ENCODE measurements at places on chromosomes 1 and 21.
A peak's percentile ranks its signal among the peaks of the same experiment; 100 is the strongest.

GRCh38 chr1:46784666-46785065 is 14.2 kb upstream of the CYP4B1 start:
- no peaks in the 10 kb centered on the region for H3K27me3 ChIP-seq
- H3K4me3 ChIP-seq = no peak overlapping the region
- H3K27ac ChIP-seq = no peak overlapping the region

- H3K36me3 ChIP-seq = no peaks in the 10 kb centered on the region
- no peaks in the 10 kb centered on the region for H3K27me3 ChIP-seq
- no peak for DNase-seq
- H3K4me1 ChIP-seq = peaks cover 4% of the 10 kb centered on the region
Observed at GRCh38 chr1:109762821-109763645, 690 bp downstream of the EPS8L3 start.

DNA sequence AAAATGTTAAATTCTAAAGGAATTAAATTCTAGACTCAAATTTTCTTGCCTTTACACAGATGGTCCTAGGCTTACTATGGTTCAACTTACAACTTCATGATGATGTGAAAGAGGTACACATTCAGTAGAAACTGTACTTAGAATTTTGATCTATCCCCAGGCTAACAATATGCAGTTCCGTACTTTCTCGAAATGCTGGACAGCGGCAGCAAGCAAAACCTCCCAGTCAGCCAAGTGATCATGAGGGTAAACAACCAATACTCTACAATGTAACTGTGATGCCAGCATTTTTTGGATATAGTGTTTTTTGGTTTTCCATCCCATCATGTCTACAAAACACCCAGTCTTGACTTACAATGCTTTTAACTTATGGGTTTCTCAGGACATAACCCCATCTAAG is 25.7 kb downstream of the VAV3 start:
- H3K27ac ChIP-seq = no peak overlapping the region
- no peak overlapping the region for H3K4me3 ChIP-seq
- no peaks in the 10 kb centered on the region for H3K27me3 ChIP-seq
- H3K4me1 ChIP-seq = peaks cover 17% of the 10 kb centered on the region

- peaks cover 72% of the 10 kb centered on the region for H3K36me3 ChIP-seq
- H3K4me1 ChIP-seq = peaks cover 26% of the 10 kb centered on the region
- DNase-seq = no peak
- no peaks in the 10 kb centered on the region for H3K27me3 ChIP-seq
Observed at GRCh38 chr1:112603541-112603940, 15.4 kb downstream of the ST7L start.

GRCh38 chr1:71428029-71428428 is 347.2 kb upstream of the ZRANB2 start:
- H3K36me3 ChIP-seq = no peaks in the 10 kb centered on the region
- H3K27ac ChIP-seq = no peak overlapping the region
- DNase-seq = no peak
- no peaks in the 10 kb centered on the region for H3K27me3 ChIP-seq
- H3K4me1 ChIP-seq = no peaks in the 10 kb centered on the region

GRCh38 chr1:244439391-244440032 is 12.2 kb downstream of the ADSS2 start:
- DNase-seq = no peak
- no peaks in the 10 kb centered on the region for H3K4me1 ChIP-seq
- H3K27ac ChIP-seq = no peak overlapping the region
- no peaks in the 10 kb centered on the region for H3K27me3 ChIP-seq

GRCh38 chr21:41610042-41610839 is 102.3 kb upstream of the TMPRSS2 start:
- no peak for DNase-seq
- no peak overlapping the region for H3K4me3 ChIP-seq
- peaks cover 58% of the 10 kb centered on the region for H3K4me1 ChIP-seq
- H3K27ac ChIP-seq = no peak overlapping the region
- H3K36me3 ChIP-seq = no peaks in the 10 kb centered on the region
- no peaks in the 10 kb centered on the region for H3K27me3 ChIP-seq

DNA sequence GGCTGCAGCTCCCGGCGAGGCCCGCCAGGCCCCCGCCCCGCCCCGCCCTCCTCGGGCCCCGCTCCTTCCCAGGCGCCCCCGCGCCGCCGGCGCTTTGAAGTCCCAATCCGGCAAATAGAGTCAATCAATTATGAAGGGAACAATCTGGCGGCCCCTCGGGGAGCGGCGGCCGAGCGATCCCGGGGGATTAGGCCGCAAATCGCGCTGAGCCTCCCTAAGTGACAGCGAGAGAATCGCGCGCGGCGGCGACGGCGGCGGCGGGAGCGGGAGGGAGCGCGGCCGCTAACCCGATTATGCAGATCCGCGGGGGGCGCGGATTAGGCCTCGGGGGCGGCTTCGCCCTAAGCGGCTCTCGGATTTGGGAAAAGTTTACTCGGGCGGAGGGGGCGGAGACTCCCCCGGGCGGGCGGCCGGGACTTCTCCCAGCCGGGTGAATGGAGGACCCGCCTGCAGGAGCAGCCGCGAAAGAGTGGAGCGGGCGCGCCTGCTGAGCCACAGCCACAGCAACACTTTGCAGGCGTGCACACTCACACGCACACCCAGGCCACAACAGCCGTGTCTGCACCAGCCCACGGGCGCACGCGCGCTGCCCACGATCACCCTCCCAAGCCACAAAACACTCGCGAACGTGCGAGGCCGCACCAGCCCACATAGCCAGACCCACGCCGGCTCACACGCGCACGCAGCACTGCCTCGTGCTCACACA is 23.0 kb upstream of the DMBX1 start:
- no peaks in the 10 kb centered on the region for H3K36me3 ChIP-seq
- H3K4me3 ChIP-seq = peak overlapping the region; percentile 41
- peaks cover 7% of the 10 kb centered on the region for H3K4me1 ChIP-seq

- no peak overlapping the region for H3K27ac ChIP-seq
- no peaks in the 10 kb centered on the region for H3K4me1 ChIP-seq
- H3K4me3 ChIP-seq = no peak overlapping the region
- H3K27me3 ChIP-seq = no peaks in the 10 kb centered on the region
- no peak for DNase-seq
- H3K36me3 ChIP-seq = no peaks in the 10 kb centered on the region
Observed at GRCh38 chr1:214864896-214865688, 217.4 kb upstream of the KCNK2 start.

- H3K4me3 ChIP-seq = no peak overlapping the region
- H3K36me3 ChIP-seq = no peaks in the 10 kb centered on the region
- no peak for DNase-seq
- no peak overlapping the region for H3K27ac ChIP-seq
Observed at GRCh38 chr1:219081943-219082925, 91.4 kb upstream of the LYPLAL1 start.

DNA sequence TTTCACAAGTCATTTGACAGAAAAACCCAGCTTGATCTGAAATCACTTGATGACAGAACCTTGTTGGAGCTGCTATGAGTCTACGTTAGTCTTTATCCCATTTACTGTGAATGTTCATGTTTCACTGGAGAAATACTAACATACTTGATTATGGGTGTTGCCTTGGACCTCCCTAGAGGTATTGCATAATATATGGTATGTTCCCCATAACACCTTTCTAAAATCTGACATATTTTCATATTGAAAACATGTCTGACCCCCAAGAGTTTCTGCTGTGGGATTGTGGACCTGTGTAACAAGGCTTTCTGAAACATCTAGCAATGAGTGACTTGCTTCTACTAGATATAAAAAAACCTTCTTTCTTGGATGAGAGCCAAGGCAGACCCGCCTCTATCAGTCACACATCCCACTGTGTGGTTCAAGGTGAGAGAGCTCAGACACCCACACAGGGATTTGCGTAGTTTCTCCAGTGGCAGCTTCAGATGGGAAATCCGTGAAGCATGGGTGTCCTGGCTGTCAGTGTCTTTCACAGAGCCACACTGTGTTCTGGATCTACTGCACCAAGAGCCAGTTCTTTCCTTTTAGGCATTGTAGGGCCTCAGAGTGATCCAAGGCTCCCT is 4.6 kb downstream of the NENF start:
- H3K27me3 ChIP-seq = no peaks in the 10 kb centered on the region
- H3K4me3 ChIP-seq = no peak overlapping the region
- H3K36me3 ChIP-seq = no peaks in the 10 kb centered on the region
- no peak overlapping the region for H3K27ac ChIP-seq
- peaks cover 9% of the 10 kb centered on the region for H3K4me1 ChIP-seq

- H3K27me3 ChIP-seq = no peaks in the 10 kb centered on the region
- no peak overlapping the region for H3K27ac ChIP-seq
- H3K36me3 ChIP-seq = no peaks in the 10 kb centered on the region
- H3K4me3 ChIP-seq = no peak overlapping the region
Observed at GRCh38 chr1:198908995-198909394, 270.2 kb downstream of the PTPRC start.

DNA sequence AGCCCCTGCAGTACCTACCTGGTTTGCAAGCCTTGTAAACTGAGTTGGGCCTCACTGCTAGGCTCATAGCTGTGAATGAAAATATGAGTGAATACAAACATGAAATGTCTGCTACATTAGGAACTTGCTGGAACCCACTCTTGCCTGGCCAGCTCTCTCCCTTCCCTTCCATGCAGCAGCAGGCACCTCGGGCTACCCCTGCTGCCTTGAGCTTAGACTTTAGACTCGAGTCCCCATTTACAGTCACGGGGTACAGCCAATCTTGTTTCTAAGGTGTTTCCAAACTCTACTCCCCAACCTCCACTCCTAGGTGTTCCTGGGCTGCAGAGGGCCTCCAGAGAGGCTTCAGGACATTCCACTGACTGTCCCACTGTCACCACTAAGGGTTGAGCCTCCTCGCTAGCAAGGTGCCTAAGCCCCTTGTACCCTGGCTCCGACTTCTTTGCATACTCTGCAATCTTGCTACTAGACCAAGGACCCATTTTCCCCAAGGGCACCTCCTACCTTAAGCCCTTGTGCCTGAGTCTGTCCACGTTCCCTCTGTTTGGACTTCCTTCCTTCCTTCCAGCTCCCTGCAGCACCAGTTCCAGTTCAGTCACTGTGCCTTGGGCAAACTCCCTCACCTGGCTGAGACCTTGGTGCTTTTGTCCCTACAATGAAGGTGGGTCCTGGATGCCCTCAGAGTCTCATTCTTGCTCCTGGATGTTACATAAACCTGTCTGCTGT is 36.9 kb downstream of the CDK18 start:
- no peak overlapping the region for H3K27ac ChIP-seq
- H3K4me3 ChIP-seq = no peak overlapping the region
- no peak for DNase-seq
- H3K4me1 ChIP-seq = peaks cover 19% of the 10 kb centered on the region

DNA sequence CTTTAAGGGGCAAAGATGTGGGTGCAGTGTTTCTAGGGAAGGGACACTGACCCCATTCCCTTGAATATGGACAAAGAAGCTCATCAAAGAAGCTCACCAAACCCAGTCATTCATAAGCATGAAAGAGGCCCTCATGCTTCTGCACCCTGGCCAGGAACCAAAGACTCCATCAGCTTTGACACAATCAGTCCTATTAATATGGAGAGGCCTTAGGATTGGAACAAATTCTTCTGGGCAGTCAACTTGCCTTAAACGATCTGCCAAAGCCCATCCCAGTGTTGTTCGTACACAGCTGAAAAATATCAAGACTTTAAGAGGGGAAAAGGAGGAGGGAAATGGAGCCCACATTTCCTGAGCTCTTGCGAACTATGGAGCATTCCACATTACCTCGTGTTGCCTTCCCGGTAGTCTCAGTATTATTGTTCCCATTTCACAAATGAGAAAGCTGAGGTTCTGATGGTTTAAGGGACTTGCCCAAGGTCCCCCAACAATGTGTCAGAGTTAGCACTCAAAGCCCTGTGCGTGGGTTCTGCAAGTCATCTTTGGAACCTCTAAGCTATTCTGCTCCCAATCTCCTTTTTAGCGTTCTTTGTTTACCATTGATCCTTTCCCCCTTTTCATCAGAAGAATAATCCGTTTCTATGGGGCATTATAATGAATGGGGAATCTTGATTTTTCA is 161.9 kb downstream of the ZBTB18 start:
- no peak for DNase-seq
- H3K36me3 ChIP-seq = no peaks in the 10 kb centered on the region
- no peak overlapping the region for H3K27ac ChIP-seq
- H3K4me1 ChIP-seq = no peaks in the 10 kb centered on the region

- H3K4me1 ChIP-seq = peaks cover 45% of the 10 kb centered on the region
- DNase-seq = no peak
- H3K4me3 ChIP-seq = peak overlapping the region; percentile 80
- no peaks in the 10 kb centered on the region for H3K27me3 ChIP-seq
- peak overlapping the region; percentile 93 for H3K27ac ChIP-seq
Observed at GRCh38 chr1:28507247-28507645, 1.4 kb downstream of the RCC1 start.

GRCh38 chr21:42839271-42840231 is 39.8 kb downstream of the WDR4 start:
- H3K27ac ChIP-seq = no peak overlapping the region
- H3K36me3 ChIP-seq = peaks cover 7% of the 10 kb centered on the region
- H3K4me1 ChIP-seq = no peaks in the 10 kb centered on the region

- H3K27me3 ChIP-seq = no peaks in the 10 kb centered on the region
- no peaks in the 10 kb centered on the region for H3K36me3 ChIP-seq
- H3K27ac ChIP-seq = no peak overlapping the region
- no peak overlapping the region for H3K4me3 ChIP-seq
Observed at GRCh38 chr1:200372095-200372884, 37.5 kb downstream of the ZNF281 start.

DNA sequence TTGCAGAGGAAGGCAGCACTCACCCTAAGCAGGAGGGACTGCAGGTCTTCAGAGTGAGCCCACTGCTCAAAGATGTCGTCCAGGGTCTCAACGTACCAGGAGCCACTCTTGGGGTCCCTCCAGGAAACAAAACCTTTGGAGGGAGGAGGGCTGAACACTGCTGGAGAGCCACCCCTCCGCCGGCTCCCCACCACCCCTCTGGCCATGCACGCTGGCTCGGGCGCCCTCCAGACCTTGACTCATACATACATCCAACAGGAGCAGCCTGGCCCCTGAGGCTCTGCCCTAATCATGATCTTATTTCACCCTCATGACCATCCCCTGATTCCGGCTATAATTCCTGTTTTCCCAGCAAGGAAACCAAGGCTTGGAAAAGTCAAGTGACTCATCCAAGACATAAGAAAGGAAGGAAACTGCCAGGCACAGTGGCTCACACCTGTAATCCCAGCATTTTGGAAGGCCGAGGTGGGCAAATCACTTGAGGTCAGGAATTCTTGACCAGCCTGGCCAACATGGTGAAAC is 18.0 kb downstream of the CELA2B start:
- no peak overlapping the region for H3K27ac ChIP-seq
- no peak overlapping the region for H3K4me3 ChIP-seq
- no peaks in the 10 kb centered on the region for H3K4me1 ChIP-seq

DNA sequence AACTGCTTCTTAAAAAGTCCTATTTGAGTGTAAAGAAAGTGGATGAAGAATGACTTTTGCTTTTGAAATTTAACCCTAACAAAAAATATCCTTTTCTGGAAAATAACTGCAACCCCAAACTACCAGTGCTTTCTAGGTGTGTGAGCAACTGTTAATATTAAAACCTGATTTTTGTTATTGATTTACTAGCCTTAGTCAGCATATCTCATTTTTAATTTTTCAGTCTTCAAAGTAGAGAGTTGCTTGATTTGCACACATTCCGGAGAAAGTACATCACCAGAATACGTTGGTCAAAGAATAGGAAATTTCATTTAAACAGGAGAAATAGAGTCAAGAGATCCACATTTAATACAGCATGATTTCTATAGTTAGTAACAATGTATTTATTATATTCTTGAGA is 141.8 kb upstream of the ADAMTS5 start:
- no peak overlapping the region for H3K4me3 ChIP-seq
- DNase-seq = no peak
- H3K27me3 ChIP-seq = no peaks in the 10 kb centered on the region
- H3K27ac ChIP-seq = no peak overlapping the region
- no peaks in the 10 kb centered on the region for H3K4me1 ChIP-seq

All from esophagus squamous epithelium (tissue), 5 donors.